ENCODE measurements at places on chromosomes 11 and 22.

- DNase-seq = peak; percentile 30
Measured at GRCh38 chr22:44505796-44506354, 7.8 kb upstream of the RTL6 start.

DNA sequence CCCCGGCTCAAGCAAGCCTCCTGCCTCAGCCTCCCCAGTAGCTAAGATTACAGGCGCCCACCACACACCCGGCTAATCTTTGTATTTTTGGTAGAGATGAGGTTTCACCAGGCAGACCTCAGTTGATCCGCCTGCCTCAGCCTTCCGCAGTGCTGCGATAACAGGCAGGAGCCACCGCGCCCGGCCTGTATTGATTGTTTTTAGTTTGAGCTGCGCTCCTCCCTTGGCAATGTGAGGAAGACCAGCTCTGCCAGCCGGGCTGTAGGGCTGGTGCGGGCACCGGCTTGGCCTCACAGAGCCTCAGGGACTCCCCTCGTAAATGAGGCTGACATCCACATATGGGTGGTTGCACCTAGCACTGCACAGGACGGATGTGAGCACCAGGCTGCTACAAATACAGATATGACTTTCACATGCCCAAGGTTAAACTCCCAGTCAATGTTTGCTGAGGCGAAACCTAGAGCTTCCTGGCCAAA, 7.5 kb upstream of the SLC2A11 start:
- no peak for DNase-seq

DNA sequence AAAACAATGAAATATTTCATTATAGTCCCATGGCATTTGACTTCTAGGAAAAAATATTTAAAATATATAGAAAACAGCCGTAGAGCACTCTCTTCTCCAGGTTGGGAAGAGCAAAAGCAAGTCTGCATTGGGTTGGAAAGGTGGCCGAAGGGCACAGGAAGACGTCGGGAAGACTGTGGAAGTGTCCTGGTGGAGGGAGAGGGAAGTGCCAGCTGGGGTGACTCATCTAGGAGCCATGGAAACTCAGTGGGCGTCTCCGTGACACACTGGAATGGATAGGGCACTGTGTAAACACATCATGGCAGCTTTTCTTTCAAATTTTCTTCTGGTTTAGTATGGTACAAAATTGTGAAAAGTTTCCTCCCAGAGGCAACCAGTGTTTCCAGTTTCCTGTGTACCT, 12.7 kb downstream of the GTPBP1 start:
- DNase-seq = no peak

- DNase-seq = no peak
Measured at GRCh38 chr11:76371170-76371569, 9.8 kb downstream of the THAP12 start.

DNA sequence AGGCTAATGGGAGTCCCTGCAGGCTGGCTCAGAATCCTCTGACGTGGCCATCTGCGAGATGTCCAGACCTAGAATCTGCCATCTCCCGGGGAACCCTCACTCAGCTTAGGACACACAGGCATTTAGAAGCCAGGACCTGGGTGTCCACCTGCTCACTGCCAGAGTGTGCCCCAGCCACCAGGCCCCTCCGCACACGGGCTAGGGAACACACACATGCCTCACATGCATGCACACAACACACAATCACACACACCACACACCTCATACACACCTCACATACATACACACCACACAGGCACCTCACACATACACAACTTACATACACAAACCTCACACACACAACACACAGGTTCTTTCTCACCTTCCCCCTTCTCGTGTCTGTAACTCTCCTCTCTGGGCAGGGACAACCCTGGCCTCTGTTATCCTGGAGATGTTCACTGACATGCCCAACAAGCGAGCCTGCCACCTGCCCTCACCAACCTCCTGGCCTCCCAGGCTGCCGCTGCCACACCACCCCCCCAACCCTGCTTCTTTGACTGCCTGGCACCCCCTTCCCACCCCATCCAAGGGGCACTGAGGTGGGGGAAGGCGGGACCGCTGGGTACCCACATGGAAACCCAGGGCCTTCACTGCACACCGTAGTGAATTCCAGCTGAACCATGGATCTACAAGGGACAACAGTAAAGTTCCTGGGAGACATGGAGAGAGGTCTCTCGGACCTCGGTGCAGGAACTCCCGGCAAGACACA, 38.1 kb downstream of the GNB1L start:
- no peak for DNase-seq

DNA sequence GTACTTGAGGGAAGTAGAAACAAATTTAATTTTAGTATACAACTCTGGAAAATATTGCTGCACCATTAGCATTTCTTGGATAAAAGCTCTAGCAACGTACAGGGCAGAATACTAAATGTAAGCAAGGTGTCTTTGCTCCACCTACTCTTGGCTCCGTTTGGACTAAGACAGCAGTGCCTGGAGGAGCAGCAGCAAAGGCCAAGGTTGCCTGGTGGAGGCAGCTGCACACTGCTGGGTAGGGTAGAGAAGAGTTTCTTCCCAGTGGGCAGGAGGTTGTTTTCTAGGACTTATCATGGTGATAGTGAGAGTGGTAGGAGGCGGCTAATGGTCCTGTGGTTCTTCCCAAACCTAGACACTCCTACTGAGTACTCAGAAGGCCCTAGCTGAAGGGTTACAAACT, 2.2 kb upstream of the OR8D4 start:
- no peak for DNase-seq

- no peak for DNase-seq
Measured at GRCh38 chr11:46521961-46522681, 71.7 kb downstream of the AMBRA1 start.

DNA sequence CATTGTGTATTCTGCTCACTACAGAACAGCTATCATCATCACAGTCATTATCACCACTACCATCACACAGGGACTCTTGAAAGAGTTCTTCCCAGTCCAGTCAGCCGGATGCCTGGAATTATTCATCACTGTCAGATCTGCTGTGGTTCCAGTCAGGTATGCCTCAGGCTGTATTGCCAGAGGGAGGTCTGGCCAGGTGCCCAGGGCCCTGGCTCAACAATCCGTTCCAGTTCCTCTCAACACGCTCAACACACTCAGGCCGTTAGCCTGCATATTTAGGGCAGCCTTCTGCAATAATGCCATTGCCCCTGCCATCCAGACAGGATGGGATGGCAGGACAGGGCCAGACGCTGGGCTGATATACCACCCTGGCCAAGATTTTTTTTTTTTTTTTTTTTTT, 28.6 kb upstream of the RASL10A start:
- DNase-seq = no peak

GRCh38 chr11:6418557-6419008, 311 bp downstream of the APBB1 start:
- no peak for DNase-seq

DNA sequence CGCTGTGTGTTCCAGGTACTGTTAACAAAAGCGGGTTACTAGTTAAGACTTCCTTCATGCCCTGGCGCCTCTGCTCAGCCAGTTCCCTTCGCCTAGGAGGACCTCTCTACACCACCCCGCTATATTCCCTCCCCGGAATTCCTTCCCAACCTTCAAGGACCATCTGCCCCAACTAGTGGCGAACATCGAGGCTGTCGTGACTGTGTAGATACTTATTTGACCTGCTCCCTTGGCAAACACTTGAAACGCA, 450 bp upstream of the BCL2L13 start:
- no peak for DNase-seq

DNA sequence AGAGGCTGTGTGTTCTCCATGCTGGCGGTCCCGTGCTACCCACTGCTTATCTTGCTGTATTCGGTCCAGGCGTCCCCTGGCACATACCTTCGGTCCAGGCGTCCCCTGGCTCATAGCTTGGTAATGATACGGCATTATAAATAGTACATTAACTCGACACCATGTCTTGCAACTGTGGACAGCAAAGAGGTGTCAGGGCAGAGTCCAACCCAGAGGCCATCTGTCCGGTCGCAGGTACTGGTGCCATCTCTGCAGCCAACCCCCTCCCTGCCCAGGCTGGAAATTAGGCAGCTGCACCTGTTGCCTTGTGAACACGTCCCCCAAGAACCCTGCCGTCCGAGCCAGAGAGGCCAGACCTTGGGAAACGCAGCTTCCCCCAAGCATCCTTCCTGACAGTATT, 634.3 kb downstream of the BRD1 start:
- DNase-seq = no peak
